Dermis blood vessel endothelial cell (primary cell): ENCODE measurements at places on chromosomes 7 and 10.
A peak's percentile ranks its signal among the peaks of the same experiment; 100 is the strongest.

GRCh38 chr7:93719546-93719945 is 145.0 kb upstream of the CALCR start:
- no peak for DNase-seq

- DNase-seq: no peak
Observed at GRCh38 chr7:27615420-27616185, 47.1 kb downstream of the HIBADH start.

- DNase-seq: no peak
Observed at GRCh38 chr10:43209074-43209455, 57.8 kb downstream of the RASGEF1A start.

DNA sequence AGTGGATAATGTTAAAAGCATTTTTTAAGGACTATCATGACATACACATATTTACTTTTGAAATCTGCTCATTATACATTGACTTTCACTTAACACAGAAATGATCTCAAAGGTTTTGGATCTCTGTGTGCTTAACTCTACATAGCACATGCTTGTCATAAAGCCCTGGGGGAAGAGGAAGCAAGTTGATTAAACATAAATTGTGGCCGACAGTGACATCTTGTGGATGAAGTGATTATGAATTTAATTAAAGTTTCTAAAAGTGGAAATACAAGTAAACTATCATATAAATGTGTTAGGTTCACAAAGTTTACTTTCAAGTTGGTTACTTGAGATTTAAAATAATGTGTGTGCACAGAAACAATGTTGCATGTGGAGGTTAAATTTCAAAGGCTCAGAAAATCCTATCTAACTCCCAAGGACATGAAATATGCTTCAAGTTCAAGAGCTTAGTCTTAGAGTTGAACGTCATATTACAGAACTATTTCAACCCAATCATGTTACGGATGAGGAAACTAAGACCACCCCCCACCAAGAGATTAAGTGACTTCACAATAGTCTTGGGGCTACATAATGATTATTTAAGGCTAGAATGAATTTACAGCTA is 1247.8 kb downstream of the GATA3 start:
- DNase-seq: peak; percentile 73

DNA sequence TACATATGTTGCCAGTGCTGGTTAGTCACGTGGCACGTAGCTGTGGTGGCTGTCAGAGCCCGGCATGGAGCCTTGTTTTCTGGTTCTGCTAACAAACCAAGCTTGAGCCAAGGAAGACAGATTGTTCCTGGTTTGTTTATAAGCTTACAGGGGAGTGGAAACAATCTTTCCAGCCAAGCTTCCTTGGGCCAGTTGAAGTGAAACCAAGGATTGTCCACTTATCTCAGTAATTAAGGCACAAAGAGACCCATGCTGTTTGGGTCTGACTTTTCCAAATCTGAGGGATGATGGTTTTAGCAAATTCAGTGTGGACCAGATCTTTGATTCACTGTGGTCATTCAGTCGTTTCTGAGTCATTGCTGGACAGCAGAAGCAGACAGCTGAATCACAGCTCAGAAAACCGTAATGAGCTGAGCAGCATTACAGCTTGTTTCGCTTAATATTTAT is 297.3 kb upstream of the COBL start:
- DNase-seq: no peak

DNA sequence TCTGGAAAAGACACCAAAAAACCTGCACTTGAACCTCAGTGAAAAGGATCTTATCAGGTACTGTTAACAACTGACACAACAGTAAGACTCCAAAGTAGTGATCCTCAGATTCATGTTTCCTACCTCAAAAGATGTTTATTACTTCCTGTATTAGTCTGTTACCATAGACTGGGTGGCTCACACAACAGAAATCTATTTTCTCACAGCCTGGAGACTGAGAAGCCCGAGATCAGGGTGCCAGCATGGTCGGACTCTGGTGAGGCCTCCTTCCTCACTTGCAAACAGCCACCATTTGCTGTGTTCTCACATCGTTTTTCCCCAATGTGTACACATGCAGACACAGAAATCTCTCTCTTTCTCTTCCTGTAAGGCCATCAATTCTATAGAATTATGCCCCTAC is 154.0 kb upstream of the THSD7A start:
- no peak for DNase-seq

GRCh38 chr10:113643183-113643582 is 20.7 kb downstream of the NRAP start:
- DNase-seq: no peak
